ENCODE measurements at places on chromosomes 3 and 15. TPM values are rescaled to one million over a fixed set of nuclear protein-coding genes. Genes with fewer than 3 reads are reported as not detected.

GRCh38 chr3:36135863-36136262, 244.4 kb upstream of the STAC start:
- no peak for DNase-seq

DNA sequence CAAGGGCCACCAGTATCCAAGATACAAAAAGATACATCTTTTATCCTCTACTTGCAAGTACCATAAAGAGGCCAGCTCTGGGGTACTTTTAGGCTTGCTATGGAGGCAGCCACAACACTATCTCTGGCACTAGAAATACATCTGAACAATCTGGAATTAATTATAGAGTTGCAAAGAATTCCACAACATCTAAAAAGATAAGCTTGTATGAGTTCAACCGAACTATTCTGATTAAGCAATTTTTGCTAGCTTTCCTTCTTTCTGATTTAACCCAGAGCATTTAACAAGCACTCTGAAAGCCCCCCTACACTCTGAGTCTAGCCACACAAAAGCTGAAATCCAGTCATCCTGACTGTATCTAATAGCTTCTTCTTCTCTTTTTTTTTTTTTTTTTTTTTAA, 95.4 kb downstream of the FRMD5 start:
- no peak for DNase-seq

DNA sequence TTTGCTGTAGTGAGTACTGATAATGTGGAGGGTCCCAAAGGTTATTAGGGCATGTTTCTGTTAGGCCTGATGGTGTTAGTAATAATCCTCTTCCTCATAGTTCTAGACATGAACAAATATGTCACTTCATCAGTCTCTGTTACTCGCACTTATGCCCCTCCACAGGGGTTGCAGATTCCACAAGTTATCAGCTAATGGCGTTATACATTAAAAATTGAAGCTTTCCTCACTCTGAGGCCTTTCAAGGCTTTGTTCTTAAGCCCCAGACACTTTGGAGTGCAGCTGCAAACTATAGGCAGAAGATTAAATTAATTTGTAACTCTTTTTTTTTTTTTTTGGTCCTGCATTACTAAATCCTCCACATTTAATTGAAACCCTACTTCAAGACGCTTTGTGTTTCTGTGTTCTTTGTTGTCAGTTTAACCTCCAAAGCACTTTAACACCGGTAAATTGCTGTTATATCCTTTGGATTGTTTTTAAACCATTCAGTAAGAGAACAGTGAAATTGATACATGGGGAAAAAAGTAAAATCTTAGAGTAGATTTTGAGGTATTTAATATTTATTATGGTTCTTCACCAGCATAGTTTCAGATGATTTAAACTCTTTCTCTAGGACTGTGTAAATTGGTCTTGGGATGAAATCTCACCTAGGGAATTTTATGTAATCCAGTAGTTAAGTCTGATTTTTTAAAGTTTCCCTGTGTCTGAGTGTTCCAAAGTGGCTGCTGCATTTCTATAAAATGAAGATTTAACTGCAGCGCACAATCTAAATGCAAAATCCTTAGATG, 103.1 kb upstream of the SKOR1 start:
- DNase-seq, result no peak

DNA sequence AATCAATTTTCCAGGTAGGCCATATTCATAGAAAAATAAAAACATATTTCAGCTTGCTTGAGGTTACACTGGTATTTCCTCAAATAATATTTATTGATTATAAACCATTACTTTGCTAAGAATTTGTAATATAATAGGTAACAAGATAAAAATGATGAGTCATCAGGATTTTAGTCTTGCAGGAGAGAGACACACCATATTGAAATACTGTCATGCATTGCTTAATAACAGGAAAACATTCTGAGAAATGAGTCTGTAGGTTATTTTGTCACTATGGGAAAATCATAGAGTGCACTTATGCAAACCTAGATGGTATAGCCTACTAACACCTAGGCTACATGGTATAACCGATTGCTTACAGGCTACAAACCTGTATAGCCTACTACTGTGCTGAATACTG, 990.5 kb downstream of the OTOL1 start:
- no peak for DNase-seq

DNA sequence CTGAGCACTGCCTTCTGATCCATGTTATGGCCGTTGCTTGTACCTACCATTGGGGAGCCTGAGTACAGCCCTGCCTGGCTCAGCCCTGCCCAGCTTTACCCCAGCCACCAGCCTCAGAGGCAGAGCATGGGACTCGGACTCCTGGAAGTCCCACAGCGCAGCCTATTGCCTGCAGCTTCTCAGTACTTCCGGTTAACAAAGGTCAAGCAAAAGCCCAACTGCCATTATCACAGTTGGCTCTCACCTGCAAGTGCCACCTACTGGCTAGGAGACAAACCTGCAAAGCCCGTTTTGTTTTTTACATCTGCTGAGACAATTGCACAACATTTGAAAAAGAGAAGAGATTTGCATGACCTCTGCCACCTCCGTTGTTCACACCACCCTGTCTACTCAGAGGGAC, 1081.7 kb downstream of the NAALADL2 start:
- DNase-seq, result no peak

Gene IQCH
- total RNA-seq, result 4.8 TPM
